DMS79 treated with DMSO at 0.1 percent for 48 hours (cell line): ENCODE measurements at places on chromosomes 16 and 17.

GRCh38 chr17:41705271-41705991 lies 6.7 kb upstream of the GAST start:
- DNase-seq: no peak

- peak; percentile 16 for DNase-seq
Observed at GRCh38 chr17:59004338-59005111, 102.2 kb downstream of the TRIM37 start.

- no peak for DNase-seq
Observed at GRCh38 chr16:75589306-75589705, 23.1 kb downstream of the GABARAPL2 start.

DNA sequence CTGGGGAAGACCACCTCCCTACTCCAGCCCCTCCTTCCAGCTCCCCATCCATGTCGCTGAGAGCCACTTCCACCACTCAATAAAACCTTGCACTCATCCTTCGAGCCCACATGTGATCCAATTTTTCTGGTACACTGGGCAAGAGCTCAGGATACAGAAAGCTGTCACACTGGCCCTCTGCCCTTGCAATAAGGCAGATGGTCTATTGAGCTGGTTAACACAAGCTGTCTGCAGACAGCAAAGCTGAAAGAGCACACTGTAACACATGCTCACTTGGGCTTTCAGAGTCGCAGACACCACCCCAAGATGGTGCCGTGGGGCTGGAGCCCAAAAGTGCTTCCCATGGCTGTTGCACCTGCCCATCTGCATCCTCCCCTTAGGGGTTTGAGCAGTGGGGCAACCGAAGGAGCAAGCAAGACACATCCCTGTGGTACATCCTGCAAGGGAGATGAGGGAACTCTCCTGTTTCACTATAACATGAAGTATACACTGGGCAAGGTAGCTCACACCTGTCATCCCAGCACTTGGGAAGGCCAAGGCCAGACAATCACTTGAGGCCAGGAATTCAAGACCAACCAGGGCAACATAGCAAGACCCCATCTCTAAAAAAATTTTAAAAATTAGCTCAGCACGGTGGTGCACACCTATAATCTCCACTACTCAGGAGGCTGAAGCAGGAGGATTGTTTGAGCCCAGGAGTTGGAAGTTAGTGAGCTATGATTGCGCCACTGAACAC lies 52.8 kb upstream of the C17orf78 start:
- no peak for DNase-seq

DNA sequence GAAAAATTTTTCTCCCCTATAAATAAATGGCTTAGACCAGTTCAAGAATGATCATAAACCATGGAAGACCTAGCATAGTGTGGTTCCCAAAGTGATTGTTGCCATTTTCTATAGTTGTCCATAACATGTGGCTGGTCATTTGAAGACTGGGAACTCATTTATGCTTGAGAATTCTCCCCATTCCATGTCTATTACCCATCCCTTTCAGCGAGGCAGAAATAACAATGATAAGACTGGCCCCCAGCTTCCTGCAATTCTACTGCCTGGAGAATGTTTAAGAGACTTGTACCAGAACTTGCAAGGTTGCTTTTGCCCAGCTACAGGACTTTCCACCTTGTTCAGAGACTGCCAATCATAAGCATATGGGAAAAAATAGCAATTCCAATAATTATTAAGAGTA lies 146.5 kb upstream of the CDH11 start:
- DNase-seq: no peak

GRCh38 chr16:83306961-83307593 lies 500.7 kb upstream of the HSBP1 start:
- DNase-seq: no peak

GRCh38 chr16:5058476-5058875 lies 7.3 kb downstream of the C16orf89 start:
- DNase-seq: no peak
